NCI-H1436 treated with DMSO at 0.1 percent for 48 hours (cell line): ENCODE measurements at places on chromosomes 16 and 17.
A peak's percentile ranks its signal among the peaks of the same experiment; 100 is the strongest.

- DNase-seq = no peak
Observed at GRCh38 chr16:66376114-66376513, 9.6 kb downstream of the CDH5 start.

DNA sequence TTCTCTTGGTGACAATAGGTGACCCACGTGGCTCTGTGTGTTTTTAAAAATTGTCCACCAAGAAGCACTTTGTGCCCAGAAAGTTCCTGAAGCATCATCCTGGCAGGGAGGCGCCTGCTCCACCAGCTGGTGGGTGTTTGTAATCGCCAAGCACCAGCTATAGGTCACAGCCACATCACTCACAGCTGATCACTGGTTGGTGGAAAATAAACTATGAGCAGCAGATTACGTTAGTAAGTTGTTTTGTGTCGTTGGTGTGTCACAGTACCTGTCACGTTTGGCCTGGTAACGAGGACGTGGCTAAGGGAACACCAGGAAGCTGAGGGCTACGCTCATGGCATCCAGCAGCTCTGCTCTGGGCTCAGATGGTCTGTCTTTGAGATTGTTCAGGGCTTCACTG is 10.1 kb downstream of the MRM3 start:
- no peak for DNase-seq

GRCh38 chr17:3655766-3656165 is 12.6 kb downstream of the TAX1BP3 start:
- DNase-seq = no peak

GRCh38 chr16:66332634-66333610 is 33.6 kb upstream of the CDH5 start:
- DNase-seq = no peak

DNA sequence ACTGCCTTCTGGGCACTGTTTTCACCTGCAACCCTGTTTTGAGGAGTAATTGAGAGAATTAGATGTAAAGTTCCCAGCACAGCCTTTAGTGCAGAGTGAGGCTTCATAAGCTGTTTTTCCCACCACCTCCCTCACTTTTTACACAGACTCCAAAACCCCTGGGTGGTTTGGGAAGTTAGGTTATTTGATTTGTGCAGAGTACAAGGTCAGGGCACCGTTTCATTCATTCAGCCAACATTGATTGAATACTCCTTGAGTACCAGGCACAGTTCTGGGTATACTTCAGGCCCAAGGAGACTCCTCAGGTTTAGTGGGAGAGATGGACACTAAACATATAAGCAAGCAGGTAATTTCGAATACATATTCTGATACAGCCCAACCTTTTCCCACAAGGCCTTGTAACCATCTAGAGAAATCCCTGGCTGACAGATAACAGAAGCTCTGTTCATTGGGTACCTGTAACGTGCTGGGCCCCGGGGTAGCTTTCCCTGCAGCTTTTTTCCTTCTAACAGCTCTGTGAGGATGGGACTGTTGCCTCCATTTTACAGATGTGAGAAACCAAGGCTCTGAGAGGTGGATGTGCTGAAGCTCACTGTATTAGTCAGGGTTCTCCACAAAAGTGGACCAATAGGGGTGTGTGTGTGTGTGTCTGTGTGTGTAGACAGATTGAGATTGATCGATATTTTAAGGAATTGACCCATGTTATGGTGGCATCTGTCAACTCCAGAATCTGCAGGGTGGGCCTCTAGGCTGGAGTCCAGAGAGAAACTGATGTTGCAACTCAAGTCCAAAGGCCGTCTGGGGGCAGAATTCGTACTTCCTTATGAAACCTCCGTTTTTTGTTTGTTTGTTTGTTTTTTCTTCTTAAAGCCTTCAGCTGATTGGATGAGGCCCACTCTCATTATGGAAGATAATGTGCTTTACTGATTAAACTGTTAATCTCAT is 234.7 kb downstream of the SNX29 start:
- no peak for DNase-seq

- DNase-seq = no peak
Observed at GRCh38 chr17:7383371-7383741, 2.5 kb downstream of the TNK1 start.

DNA sequence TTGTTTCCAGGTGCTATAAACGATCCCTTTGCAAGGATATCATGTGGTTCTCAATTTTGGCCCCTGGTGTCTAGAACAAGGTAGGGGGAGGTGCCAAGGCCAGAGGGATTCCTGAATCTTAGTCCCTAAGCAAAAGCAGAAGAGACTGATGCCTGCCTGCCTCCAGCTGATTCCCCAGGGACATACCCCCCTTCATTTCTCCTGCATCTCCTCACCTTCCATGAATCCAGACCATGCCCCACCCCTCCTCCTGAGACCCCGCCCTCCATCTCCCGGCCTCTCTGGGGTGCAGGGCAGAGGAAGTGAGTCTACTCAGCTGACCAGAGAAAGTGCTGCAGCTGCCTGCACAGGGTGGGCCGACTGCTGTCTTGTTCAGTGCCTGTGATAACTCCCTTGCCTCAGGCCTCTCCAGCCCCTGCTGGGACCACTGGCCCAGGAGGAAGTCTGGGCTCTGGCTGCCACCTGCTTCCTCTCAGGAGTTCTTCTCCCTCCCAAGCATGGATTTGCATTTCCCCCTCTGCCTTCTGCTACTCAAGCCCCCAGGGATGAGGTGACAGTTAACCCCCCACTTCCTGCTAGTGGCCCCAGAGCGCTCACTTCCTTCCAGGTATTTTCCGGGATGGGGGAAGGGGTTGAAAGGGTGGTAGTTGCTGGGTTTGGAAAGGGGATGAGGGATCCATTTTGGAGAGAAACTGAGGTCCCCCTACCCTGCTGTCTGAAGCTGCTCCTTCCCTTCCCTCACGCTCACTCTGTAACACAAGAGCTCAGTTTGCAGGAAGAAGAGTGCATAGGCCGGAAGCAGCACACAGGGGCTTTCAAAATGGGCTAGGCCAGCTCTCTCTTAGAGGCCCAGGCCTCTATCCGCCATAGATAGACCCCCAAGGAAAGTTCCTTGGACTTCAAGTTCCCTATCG is 10.5 kb upstream of the TSPOAP1 start:
- DNase-seq = no peak

- no peak for DNase-seq
Observed at GRCh38 chr17:29214215-29215146, 32.2 kb upstream of the CRYBA1 start.

DNA sequence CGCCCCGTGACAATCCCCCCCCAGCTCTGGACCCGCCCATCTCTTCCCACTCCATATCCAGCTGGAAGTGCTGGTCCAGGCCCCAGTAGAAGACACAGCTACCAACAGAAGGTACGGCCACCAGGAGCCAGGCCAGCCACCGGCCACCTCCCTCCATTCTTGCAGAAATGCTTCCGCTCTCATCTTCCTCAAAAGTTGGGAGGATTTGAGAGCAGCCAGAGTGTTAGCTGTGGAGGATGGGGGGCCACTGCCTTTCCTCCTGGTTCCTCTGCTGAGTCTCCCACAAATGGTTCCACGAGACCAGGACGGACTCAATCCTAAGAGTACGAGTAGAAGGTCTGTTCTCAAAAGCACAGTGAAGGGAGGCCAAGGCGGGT is 78.3 kb downstream of the GAS7 start:
- DNase-seq = no peak

GRCh38 chr17:17440010-17440843 is 36.6 kb upstream of the MED9 start:
- DNase-seq = peak; percentile 14

GRCh38 chr16:73268366-73268993 is 220.6 kb upstream of the ZFHX3 start:
- DNase-seq = peak; percentile 54

DNA sequence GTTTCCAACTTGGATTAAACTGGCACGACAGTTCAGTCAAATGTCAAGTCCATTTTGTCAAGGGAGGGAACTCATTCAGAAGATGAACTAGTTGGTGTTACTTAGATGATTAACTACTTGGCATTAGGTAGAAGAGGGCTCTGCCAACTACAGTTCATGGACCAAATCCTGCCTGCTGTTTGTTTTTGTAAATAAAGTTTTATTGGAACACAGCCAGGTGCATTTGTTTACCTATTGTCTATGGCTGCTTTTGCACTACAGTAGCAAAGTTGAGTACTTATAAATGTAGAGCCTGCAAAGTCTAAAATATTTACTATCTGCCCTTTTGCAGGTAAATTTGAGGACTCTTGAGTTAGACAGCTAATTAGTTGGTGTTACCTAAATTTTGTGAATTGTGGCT is 410.0 kb downstream of the MAF start:
- no peak for DNase-seq

DNA sequence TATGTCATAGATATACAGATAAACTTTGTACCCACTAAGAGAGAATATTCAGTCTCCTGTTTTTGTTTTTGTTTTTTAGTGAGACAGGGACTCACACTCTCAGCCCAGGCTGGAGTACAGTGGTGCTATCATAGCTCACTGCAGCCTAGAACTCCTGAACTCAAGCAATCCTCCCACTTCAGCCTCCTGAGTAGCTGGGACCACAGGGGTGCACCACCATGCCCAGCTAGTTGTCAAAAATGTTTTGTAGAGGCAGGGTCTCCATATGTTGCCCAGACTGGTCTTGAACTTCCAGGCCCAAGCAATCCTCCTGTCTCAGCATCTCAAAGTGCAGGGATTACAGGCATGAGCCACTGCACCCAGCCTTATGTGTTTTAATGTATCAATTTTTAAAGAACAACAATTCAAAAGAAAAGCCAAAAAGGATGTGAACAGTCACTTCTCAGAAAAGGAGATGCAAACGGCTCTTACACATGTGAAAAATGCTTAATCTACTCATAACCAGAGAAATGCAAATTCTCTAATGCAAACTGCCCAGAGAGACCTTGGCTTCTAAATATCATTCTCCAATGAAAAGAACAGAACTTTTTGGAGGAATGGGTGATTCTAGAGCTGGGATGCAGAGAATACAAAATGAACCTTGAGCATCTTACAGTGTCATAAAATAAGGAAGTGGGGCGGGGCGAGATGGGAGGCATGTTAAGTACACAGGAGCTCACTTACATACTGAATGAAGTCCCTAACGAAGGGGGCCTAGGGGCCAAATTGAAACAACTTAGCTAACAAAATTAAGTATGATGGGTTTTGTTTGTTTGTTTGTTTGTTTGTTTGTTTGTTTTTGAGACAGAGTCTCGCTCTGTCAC is 7.3 kb upstream of the CMTM3 start:
- DNase-seq = no peak

GRCh38 chr17:15490634-15491261 is 23.3 kb upstream of the CDRT4 start:
- no peak for DNase-seq
